Ovary (tissue), 10 donors: ENCODE measurements at places on chromosomes 7 and 10. TPM values are rescaled to one million over a fixed set of nuclear protein-coding genes. Genes with fewer than 3 reads are reported as not detected.

DNA sequence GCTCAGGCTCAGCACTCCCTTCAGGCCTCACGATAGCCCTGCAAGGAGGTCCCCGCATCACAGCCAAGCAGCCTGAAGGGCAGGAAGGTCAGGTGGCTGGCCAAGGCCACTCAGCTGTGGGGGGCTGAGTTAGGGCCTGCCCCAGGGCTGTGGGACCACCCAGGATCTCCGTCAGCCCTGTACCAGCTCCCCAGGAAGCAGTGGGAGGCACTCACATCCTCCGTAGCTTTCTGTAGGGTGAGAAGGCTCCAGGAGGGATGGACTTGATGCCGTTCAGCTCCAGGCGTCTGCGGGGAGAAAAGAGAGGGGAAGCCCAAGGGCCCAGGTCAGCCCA, 125.9 kb downstream of the SLIT1 start:
- no peak overlapping the region for H3K27ac ChIP-seq
- no peak overlapping the region for H3K4me3 ChIP-seq
- H3K4me1 ChIP-seq: no peaks in the 10 kb centered on the region
- H3K27me3 ChIP-seq: no peaks in the 10 kb centered on the region

DNA sequence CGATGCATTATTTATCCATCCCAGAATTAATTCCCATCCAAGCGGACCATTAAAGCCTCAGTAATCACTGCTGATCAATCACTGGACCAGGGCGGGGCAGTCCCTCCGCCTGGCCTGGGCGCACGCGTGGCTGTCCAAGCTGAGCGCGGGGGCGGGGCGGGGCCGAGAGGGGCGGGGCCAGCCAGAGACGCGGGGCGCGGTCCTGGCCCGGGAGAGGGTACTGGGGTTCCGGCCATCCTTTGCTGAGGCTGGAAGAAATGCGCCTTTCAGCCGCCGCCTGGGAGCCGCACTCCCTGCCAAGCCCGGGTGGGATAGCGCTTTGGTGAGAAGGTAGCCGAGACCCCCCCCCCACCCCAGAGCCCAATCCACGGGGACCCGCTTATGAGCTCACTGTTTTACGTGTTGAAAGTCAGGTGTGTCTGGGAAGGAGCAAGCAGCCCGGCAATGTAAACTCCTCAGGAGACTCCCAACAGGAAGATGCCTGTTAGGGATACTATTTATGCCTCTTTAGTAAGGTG, at the start of gene ARHGAP22:
TSS of gene ARHGAP22 (minus strand) at position 83 of the 518 bp plus-strand sequence. CDS start 277 bp downstream, outside the sequence.
- H3K4me1 ChIP-seq: peaks cover 7% of the 10 kb centered on the region
- H3K27ac ChIP-seq: peak within 1 kb of the TSS; percentile 30
- DNase-seq: peak; percentile 59

DNA sequence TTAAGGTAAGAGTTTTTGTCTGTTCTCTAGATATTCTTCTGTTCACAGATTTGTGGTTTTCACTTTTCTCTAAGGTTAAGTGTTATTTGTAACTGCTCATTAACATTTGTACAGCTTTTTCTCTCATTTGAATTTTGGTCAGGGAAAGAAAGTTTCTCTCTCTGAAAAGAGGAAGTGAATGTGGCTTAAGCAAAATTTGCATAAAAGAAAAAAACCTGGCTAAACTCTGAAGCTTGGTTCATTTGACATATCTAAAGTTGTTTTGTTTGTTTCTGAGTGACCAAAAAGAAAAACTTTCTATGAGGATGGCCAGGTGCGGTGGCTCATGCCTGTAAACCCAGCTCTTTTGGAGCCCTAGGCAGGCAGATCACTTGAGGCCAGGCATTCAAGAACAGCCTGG, 22.0 kb upstream of the SLC26A4 start:
- no peak overlapping the region for H3K4me3 ChIP-seq
- no peaks in the 10 kb centered on the region for H3K36me3 ChIP-seq
- peaks cover 1% of the 10 kb centered on the region for H3K4me1 ChIP-seq
- no peaks in the 10 kb centered on the region for H3K27me3 ChIP-seq
- no peak overlapping the region for H3K27ac ChIP-seq

DNA sequence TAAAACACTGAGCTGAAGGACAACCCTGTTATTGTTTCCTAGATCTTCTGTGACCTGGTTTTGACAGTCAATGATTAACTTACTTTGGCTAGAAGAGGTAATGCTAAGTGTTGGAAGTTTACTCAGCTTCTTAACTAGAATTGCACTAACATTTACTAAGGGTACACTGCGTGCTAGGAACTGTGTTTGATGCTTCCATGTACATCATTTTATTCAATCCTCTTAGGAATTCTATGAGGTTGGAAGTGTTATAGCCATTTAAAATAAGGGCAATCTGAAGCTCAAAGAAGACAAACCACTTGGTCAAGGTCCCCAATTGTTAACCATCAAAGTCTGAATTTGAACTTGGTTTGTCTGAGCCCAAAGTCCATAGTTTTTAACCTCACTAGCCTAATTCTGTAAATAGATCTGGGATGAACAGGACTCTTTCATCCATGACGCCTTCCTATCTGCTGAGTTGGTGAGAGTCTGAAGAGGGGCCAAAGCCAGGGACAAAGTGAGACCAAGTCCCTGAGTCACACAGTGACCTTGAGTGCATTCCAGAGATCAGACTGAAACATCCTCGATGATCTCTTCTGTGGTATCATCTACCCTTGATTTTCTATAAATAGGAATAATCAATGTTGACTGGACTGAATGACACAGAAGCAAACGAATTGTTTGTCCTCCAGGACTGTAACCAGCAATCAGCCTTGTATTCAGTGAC, 29.2 kb upstream of the ZNRF2 start:
- no peak overlapping the region for H3K27ac ChIP-seq
- H3K36me3 ChIP-seq: no peaks in the 10 kb centered on the region
- H3K4me1 ChIP-seq: peaks cover 4% of the 10 kb centered on the region
- no peak overlapping the region for H3K4me3 ChIP-seq
- DNase-seq: no peak
- H3K27me3 ChIP-seq: no peaks in the 10 kb centered on the region

DNA sequence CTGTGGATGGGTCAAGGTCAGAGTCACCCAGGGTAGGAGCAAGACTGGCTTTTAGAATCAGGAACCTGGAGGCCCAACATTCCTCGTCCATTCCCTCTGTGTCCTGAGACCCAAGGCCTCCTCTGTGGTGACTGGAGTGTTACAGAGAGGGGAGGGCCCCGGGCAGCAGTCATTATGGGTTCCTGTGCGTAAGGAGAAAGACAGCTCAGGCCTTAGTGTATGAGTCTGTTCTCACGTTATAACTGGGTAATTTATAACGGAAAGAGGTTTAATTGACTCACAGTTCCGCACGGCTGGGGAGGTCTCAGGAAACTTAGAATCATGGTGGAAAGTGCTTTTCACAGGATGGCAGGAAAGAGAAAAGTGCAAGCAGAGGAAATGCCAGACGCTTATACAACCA, 422.3 kb downstream of the TCERG1L start:
- no peaks in the 10 kb centered on the region for H3K36me3 ChIP-seq
- H3K27me3 ChIP-seq: no peaks in the 10 kb centered on the region
- H3K27ac ChIP-seq: no peak overlapping the region
- no peaks in the 10 kb centered on the region for H3K4me1 ChIP-seq

GRCh38 chr10:124560377-124561105, 98.9 kb downstream of the LHPP start:
- H3K36me3 ChIP-seq: no peaks in the 10 kb centered on the region
- peaks cover 26% of the 10 kb centered on the region for H3K4me1 ChIP-seq
- H3K27ac ChIP-seq: peak overlapping the region; percentile 34
- H3K4me3 ChIP-seq: no peak overlapping the region

DNA sequence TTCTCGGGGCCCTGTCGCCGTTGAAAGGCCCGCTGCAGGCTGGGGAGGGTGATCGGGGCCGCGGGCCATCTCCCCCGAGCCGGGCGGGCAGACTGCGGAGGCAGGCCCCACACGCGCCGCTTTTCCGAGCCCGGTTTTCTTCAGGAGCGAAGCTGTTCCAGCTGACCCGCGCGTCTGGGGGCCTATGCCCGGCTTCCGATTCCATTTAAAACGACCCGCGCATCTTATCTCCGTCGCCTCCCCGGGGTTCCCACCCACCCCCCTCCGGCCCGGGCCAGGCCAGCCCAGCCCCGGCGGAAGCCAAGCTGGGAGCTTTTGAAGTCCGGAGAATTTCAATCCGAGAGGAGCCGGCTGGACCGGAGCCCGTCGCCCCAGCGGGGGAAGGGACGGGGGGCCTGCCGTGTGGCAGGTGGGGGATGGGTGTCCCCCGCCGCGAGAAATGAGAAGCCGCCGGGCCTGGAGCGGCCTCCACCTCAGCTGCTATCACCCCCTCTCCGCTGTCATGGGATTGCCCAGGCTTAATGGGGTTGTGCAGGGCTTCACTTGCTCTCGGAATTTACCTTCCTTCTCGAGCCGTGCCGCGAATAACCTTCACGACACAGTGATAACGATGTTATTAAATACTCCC, 3.1 kb upstream of the EVX1 start:
- H3K4me3 ChIP-seq: no peak overlapping the region
- DNase-seq: no peak
- peaks cover 10% of the 10 kb centered on the region for H3K4me1 ChIP-seq
- peaks cover 3% of the 10 kb centered on the region for H3K27me3 ChIP-seq

GRCh38 chr7:73999664-74000435, 28.1 kb upstream of the ELN start:
- H3K27me3 ChIP-seq: no peaks in the 10 kb centered on the region
- H3K27ac ChIP-seq: peak overlapping the region; percentile 49
- H3K4me3 ChIP-seq: no peak overlapping the region
- H3K36me3 ChIP-seq: no peaks in the 10 kb centered on the region

GRCh38 chr10:118758449-118758848, 3.7 kb upstream of the CACUL1 start:
- DNase-seq: no peak
- H3K27me3 ChIP-seq: no peaks in the 10 kb centered on the region

DNA sequence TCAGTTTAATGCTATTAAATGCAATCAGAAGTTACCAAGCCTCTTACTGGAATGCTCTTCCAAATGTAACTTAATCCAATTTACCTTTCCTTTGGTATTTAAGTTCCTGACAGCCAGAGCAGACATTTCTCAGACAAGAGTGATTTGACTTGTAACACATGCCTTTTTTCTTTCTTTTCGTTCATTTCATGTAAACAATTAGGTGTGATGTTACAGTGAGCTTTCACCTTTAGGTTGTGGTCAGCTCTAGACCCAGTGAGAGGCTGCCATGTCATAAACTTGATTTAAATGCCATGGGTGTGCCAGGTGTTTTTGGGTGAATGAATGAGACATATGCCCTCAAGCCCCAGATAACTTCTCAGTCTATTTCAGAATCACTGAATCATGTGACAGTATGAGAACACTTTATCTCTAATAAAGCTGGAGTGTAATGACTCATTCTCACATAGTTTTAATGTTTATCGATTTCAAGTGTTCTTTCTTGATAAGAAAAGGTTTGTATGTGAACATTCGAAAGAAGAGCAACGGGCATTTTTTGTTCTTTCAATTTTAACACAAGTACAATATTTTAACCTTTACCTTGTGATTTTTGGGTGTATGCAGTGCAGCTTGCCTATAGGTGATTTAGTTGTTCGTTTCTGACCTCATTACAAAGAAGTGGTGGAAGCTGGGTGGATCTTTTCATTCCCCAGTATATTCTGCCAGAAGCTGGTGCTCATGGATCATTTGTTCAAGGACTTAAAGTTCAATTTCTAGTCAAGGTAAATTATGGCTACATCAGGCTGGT, 61.5 kb downstream of the CHN2 start:
- no peak for DNase-seq
- peaks cover 1% of the 10 kb centered on the region for H3K4me1 ChIP-seq
- no peak overlapping the region for H3K4me3 ChIP-seq
- no peak overlapping the region for H3K27ac ChIP-seq

GRCh38 chr10:59315465-59315864, 46.9 kb downstream of the FAM13C start:
- peak; percentile 56 for DNase-seq
- no peak overlapping the region for H3K4me3 ChIP-seq
- peaks cover 18% of the 10 kb centered on the region for H3K4me1 ChIP-seq
- H3K27ac ChIP-seq: no peak overlapping the region
- H3K36me3 ChIP-seq: no peaks in the 10 kb centered on the region

DNA sequence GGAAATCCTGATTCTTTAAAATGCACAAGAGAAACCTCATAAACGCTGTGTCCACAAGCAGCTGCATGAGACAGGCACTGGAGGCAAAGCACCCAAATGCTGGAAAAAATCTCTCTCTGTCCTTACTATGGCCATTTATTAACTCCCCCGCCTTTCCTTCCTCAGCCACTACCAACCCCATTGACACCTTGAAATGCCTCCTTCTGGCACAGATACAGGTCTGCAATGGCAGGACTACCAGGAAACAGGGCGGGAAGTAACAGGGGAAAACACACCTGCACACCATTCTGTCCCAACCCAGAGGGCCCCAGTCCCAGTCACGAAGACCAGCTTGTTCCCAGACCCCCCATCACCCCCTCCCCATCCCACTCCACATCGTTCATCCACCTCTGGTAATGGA, 224.3 kb downstream of the PARD3 start:
- no peak overlapping the region for H3K27ac ChIP-seq
- no peak overlapping the region for H3K4me3 ChIP-seq
- no peak for DNase-seq
- H3K36me3 ChIP-seq: no peaks in the 10 kb centered on the region

DNA sequence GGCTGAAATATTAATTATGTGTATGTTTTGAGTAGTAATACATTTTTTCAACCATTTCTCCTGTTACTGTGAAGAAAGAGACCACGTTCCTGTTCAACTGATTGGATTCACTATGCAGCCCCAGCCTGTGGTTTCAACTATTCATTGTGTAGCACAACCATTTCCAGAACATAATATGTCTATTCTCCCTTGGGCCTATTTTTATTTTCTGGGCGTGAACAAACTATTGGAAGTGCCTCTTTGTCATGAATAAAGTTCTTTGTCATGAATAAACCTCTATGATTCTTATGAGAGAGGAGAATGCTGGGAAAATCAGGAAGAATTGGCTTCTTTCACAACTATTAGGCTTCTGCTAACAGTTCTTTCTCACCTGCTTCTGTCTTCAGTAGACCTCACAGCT, 152.4 kb downstream of the GNAT3 start:
- DNase-seq: no peak
- no peak overlapping the region for H3K27ac ChIP-seq

- DNase-seq: no peak
- no peak overlapping the region for H3K27ac ChIP-seq
- H3K4me1 ChIP-seq: no peaks in the 10 kb centered on the region
- H3K27me3 ChIP-seq: no peaks in the 10 kb centered on the region
- H3K4me3 ChIP-seq: no peak overlapping the region
- H3K36me3 ChIP-seq: no peaks in the 10 kb centered on the region
Measured at GRCh38 chr10:116151076-116151475, 121.9 kb downstream of the GFRA1 start.

The TRIP6 gene
- 82.0 TPM for total RNA-seq

The ASB10 gene
- total RNA-seq: not detected

The NUTM2A gene
- total RNA-seq: 2.5 TPM

The APBB1IP gene
- total RNA-seq: 1.4 TPM

The LMOD2 gene
- total RNA-seq: 0.15 TPM
